Ammon's horn (tissue), 1 donor: ENCODE measurements at places on chromosomes 3 and 15.

- no peak for DNase-seq
Measured at GRCh38 chr3:146110161-146110560, 50.8 kb downstream of the PLOD2 start.

DNA sequence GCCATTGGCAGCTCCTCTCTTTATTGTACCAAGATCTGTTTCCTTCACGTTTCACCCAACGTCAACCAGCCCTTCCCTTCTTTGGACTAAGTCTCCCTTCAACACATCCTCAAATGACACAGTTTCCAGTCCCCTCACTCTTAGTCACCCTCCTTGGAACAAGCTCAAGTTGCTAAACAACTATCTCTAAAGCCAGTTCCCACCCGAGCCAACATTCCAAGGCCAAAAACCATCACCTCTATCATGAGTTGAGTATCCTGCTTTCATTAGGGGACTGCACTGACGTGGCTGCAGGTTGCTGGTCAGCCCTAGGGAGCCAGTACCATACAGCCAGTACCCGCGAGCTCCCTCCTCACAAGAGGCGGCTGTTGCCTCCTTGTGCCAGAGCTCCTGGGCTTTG is 73.8 kb downstream of the LIPC start:
- DNase-seq: no peak

- DNase-seq: peak; percentile 55
Measured at GRCh38 chr3:45688194-45688881, 858 bp upstream of the SACM1L start.

- no peak for DNase-seq
Measured at GRCh38 chr15:55709458-55709857, 33.5 kb downstream of the PRTG start.

GRCh38 chr15:81209635-81210034 is 13.0 kb downstream of the IL16 start:
- DNase-seq: no peak

- no peak for DNase-seq
Measured at GRCh38 chr3:134333522-134334181, 40.6 kb downstream of the AMOTL2 start.

DNA sequence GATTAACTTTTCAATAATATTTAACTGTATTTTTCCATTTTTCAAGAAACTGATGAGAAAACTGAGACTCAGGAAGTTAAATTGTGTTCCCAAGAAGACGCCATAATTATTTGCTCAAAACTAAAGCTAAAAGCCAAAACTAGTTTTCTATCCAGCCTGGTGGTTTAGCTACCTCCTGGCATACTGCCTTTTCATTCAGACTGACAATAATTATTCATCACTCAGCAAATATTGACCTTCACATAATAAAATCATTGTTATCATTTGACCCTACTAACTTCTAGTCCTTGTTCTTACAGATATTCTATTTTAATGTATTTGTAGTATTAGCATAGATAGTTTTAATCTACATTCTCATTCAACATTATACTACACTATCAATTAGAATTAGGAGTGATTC is 210.6 kb upstream of the GADL1 start:
- DNase-seq: no peak
